ENCODE measurements at places on chromosomes 1 and 21.

- no peak for DNase-seq
Observed at GRCh38 chr1:94326329-94326728, 88.9 kb upstream of the ARHGAP29 start.

- DNase-seq: no peak
Observed at GRCh38 chr1:20071416-20071815, 1.4 kb downstream of the PLA2G5 start.

GRCh38 chr1:29650041-29650400, 413.7 kb downstream of the PTPRU start:
- no peak for DNase-seq

DNA sequence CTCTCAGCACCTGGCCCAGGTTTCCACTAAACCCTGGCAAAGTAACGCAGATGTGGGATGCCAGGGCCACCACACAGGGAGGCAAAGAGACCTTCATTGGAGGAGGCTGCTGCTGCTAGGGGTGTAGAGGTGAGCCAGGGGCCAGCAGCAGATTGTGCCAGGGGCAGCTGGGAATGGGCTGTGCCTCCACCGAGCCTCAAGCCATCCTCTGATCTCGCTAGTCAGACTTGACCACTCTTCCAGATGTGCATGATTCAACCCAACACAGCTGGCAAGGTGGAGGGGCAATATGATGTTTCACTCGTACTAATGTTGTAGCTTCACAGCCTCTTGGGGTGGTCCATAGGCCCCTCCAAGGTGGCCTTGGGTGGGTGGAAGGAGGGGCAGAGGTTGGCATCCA, 73.0 kb upstream of the MRPS6 start:
- DNase-seq: no peak

DNA sequence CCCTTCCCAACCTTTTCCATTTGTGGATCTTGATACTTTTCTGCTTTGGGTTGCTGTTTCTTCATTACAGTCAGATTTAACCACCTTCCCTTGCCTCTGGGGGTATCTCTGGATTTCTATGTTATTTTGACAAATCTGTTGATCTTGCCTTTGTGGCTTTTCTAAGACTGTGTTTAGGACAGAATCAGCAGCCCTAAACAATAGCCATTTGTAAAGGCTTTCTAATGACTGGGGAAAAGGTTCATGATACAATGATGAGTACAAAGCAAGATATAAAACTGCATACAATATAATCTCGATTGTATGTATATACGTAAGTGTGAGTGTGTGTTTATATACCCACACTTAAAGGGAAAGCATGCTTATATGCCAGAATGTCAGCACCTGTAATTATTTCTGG, 27.8 kb downstream of the FAM20B start:
- DNase-seq: no peak

DNA sequence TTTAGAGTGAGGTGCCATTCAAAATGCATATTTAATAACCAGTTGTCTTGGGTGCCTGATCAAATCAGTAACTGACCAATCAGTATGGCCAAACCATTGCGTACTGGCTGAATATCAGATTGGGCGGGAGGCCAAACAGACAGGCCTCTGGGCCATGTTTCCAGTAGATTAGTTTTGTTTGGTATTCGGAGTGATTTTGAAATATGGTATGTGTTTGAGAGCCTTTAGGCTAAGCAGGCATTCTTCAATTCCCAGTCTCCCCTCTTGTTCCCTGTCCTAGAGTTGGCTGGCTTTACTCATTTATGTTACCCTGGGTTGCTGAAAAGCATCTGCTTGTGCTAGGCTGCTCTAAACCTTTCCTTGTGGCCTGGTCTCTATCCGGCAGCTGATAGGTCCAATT, 80.1 kb downstream of the BACH1 start:
- no peak for DNase-seq

DNA sequence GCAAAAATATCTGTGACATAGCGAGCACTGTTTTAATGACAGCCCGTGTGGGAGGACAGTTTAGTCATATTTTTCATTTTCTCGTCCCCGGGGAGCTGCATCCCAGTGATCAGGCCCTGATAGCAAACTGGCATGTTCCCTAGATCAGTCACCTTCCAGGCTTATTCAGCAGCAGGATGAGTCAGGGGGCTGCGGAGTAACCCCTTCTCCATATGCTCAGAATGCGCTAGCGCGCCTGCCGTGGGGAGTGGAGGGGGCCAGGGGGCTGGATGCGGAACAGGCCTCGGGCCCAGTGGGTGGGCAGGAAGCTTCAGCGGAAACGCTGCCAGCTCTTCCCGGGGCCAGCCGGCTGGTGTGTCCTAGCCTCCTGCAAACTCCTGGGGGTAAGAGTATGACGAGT, 94.0 kb downstream of the KCND3 start:
- DNase-seq: no peak

DNA sequence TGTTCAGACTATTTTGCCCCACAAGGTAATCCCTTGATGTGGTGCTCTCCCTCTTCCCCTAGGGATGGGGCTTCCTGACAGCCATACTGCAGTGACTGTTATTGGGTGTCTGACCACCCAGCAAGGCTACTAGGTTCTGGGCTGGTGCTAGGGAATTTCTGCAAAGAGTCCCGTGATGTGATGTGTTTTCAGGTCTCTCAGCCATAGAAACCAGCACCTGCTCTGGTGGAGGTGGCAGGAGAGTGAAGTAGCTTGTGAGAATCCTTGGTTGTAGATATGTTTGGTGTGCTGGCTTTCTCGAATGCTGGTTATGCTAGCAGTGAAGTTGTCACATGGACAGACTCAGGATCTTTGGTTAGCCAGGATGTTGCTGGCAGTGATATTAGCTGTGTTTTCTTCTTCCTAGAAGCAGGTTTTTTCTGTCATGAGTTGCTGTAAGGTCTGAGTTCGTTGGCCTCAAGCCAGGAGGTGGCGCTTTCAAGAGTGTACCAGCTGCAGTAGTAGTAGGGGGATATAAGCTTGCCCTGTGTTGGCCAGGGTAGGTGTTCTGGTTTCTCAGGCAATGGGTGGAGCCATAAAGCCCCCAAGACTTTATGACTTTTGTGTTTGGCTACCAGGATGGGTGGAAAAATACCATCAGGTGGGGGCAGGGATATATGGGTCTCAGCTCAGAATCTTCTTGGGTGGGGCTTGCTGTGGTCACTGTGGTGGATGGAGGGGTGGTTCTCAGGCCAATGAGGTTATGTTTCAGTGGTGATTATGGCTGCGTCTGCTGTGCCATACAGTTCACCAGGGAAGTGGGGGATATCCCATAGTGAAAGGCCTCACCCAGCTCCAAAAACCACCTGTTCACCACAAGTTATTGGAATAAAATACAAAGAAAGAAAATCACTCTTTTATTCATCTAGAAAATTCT, 1112.3 kb downstream of the KCNT2 start:
- DNase-seq: no peak

DNA sequence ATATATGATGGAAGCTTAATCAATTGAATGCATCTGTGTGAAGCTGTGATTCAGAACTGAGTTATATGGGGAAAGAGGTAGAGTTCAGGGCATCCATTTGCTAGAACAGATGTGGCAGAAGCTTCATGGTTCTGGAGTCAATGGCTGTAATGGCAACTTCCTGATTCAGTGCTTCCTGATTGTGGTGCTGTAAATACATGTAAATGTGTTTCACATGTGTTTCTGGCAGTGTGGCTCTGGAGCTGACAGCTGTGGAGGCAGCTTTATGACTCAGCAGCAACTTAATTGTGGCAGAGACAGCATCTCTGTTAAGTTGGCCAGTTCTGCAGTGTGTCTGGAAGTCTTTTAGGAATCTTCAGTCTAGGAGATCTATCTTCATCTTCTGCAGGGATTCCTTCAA, 226.6 kb upstream of the ZRANB2 start:
- no peak for DNase-seq

GRCh38 chr1:58714544-58714943, 14.7 kb upstream of the MYSM1 start:
- DNase-seq: no peak

DNA sequence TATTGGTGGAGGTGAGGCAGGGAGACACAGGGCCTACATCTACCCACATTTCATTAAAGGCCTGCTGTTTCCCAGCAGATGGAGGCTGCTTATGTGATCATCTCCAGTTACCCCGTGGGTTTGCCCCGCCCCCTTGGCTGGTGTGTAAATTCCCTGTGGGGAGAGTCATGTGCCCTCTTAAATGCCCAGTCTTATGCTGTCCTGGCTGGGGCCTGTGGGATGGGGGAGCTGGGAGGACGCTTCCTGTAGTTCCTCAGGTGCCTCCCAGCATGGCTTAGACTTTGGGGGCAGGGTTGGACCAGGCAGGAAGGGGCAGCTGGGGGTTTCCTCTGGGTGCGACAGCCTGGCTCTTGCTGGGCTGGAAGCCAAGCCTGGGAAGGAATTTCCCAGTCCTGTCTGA, 15.5 kb upstream of the CITED4 start:
- DNase-seq: no peak

DNA sequence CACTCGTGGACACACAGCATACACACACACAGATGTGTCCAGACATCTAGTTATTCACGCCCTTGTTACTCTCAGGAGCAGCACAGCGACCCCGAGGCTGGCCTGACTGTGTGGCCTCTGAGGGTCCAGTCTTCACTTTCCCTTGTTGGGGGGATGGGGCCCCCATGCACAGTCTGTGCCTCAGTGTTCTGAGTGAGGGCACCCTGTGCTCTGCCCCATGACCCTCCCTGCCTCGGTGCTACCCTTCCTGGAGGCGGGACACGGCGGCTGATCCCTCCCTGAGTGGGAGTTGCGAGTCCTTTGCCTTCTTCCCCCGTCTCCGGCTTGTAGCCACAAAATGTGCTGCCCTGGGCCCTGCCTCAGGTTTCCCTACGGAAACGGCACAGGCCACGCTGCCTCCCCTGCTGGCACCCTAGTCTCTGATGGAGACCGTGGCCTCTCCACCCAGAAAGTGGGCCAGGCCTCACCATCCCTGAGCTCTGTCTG, 8.6 kb downstream of the CSTB start:
- DNase-seq: no peak

Measured in NCI-H1092 (cell line).